Mesothelial cell of epicardium (in vitro differentiated cells): ENCODE measurements at places on chromosomes 13 and 19.

- DNase-seq = no peak
- H3K4me3 ChIP-seq = no peak overlapping the region
- H3K36me3 ChIP-seq = no peaks in the 10 kb centered on the region
- H3K27me3 ChIP-seq = no peaks in the 10 kb centered on the region
These were observed 4.2 kb upstream of the SPC24 start for GRCh38 chr19:11159598-11160439.

DNA sequence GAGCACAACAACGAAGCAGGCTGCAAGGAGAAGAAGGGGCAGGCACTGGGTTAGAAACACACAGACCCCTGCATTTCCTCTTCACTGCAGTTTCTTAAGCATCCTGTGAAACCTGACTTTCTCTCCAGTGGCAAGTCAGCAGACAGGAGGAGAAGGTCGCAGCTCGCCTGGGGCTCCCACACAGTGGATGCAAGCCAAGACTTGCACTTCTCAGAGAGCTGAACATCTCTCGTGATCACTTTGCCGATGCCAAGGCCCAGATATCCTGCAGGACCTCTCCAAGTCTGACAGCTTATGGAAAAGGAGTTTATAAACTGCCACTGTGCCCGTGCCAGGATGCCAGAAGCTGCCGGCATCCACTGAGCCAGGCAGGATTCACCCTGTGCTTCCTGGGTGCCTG lies 18.4 kb downstream of the TMEM272 start:
- H3K27ac ChIP-seq = peak overlapping the region; percentile 71
- no peak for DNase-seq
- H3K4me3 ChIP-seq = no peak overlapping the region

GRCh38 chr19:30547246-30547645 lies 175.1 kb downstream of the ZNF536 start:
- no peak overlapping the region for H3K4me3 ChIP-seq
- peaks cover 15% of the 10 kb centered on the region for H3K27me3 ChIP-seq
- H3K4me1 ChIP-seq = no peaks in the 10 kb centered on the region
- no peak for DNase-seq

DNA sequence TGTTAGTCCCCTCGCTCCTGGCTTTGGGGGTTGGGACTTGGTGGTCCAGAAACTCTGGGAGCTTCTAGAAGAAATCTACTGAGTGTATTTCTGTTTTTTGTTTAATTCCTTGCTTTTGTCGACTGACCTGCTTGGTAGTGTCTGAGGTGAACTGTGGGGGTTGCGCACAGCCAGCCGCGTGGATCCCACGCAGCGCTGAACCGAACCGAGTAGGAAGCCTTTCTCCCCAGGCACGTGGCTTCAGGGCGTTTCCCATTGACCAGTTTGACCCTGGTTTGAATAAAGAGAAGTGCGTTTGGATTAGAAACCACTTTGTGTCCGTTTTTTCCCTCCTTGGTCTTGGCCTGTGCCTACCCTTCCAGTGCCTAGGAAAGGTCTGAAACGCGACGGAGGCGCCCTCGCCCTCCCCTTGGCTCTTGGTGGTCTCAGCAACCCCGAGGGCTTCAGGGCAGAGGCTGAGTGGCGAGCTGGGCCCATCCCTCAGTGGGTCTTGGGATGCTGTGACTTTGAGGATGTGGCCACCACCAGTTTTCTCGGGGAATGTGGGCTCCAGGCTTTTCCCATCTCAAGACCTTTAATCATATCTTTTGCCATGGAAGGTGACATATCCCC lies 2.7 kb upstream of the RPS15 start:
- H3K27me3 ChIP-seq = no peaks in the 10 kb centered on the region
- no peak overlapping the region for H3K4me3 ChIP-seq
- H3K36me3 ChIP-seq = peaks cover 9% of the 10 kb centered on the region
- peak overlapping the region; percentile 69 for H3K27ac ChIP-seq
- H3K4me1 ChIP-seq = peaks cover 8% of the 10 kb centered on the region

DNA sequence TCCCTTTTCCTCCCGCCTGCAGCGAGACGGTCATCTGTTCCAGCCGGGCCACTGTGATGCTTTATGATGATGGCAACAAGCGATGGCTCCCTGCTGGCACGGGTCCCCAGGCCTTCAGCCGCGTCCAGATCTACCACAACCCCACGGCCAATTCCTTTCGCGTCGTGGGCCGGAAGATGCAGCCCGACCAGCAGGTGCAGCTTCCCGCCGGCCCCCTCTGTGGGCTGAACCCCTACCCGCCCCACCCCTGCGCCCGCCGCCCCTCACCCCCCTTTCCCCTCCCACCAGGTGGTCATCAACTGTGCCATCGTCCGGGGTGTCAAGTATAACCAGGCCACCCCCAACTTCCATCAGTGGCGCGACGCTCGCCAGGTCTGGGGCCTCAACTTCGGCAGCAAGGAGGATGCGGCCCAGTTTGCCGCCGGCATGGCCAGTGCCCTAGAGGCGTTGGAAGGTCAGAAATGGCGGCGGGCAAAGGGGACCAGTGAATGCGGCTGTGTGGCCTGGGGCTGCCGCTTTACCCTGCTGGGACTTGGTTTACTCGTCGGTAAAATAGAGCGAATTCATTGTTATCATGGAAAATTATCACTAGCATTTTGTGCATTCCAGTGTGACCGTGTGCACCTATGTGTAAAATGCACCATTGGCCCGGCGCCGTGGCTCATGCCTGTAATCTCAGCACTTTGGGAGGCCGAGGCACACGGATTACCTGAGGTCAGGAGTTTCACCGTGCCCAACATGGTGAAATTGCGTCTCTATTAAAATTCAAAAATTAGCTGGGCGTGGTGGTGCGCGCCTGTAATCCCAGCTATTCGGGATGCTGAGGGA lies 10.6 kb downstream of the VASP start:
- no peak overlapping the region for H3K4me3 ChIP-seq
- H3K27me3 ChIP-seq = no peaks in the 10 kb centered on the region
- H3K27ac ChIP-seq = no peak overlapping the region
- no peaks in the 10 kb centered on the region for H3K4me1 ChIP-seq
- H3K36me3 ChIP-seq = peaks cover 13% of the 10 kb centered on the region

DNA sequence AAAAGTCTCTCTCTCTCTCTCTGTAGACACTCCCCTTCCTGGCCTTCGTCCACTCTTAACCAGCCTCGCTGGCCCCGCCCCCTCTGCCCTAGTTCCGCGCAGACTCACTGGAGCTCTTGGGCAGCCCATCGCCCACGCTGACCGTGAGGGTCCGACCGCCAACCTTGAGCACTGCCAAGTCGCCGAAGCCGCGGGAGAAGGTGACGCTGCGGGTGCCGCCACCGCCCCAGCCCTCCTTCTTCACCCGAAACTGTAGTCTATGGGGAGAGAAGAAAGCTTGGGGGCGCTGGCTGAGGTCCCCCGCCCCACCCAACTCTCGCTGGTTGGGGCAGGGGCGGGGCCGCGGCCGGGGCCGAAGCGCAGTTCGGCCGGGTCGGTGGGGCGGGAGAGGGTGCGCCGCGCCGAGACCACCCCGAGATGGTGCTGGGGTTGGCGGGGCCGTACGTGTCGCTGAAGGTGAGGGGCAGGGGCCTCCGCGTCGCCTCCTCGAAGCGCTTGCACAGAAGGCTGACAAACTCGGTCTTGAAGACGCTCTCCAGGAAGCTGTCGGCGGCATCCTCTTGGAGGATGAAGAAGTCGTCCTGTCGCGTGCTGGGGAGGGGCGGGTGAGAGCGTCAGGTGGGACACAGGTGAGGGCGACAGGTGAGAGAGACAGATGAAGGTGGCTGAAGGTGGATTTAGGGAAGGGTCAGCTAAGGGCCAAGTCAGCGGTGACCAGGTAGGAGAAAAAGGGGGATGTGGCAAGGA lies 12.6 kb upstream of the ZNF414 start:
- peaks cover 8% of the 10 kb centered on the region for H3K4me1 ChIP-seq
- H3K36me3 ChIP-seq = peaks cover 10% of the 10 kb centered on the region
- peak overlapping the region; percentile 79 for H3K27ac ChIP-seq
- H3K4me3 ChIP-seq = no peak overlapping the region
- H3K27me3 ChIP-seq = no peaks in the 10 kb centered on the region
- peak; percentile 89 for DNase-seq

GRCh38 chr13:109090796-109091195 lies 461.4 kb downstream of the MYO16 start:
- no peaks in the 10 kb centered on the region for H3K36me3 ChIP-seq
- DNase-seq = no peak
- H3K4me3 ChIP-seq = no peak overlapping the region
- H3K27me3 ChIP-seq = peaks cover 20% of the 10 kb centered on the region
- H3K27ac ChIP-seq = no peak overlapping the region
- H3K4me1 ChIP-seq = peaks cover 2% of the 10 kb centered on the region

- H3K36me3 ChIP-seq = no peaks in the 10 kb centered on the region
- no peak overlapping the region for H3K4me3 ChIP-seq
- H3K27me3 ChIP-seq = no peaks in the 10 kb centered on the region
- H3K27ac ChIP-seq = no peak overlapping the region
- DNase-seq = no peak
- peaks cover 5% of the 10 kb centered on the region for H3K4me1 ChIP-seq
These were observed 236.9 kb downstream of the COL4A1 start for GRCh38 chr13:110070046-110070445.

DNA sequence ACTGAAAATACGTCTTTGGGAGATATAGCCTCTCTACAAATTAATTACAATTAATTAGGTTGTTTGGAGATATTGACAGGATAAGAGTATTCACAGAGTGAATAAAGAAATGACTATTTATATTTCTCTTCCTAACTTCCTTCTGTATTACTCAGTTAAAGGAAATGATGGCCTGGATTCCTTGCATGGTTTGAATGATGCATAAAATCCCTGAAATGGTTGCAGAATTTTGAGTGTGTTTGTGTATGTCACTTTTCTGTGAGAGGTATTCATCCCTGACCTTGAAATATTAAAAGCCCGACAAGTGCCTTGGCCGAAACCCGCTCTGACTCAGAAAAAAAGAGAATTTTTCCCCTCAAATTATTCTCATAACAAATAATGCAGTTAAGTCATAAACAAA lies 90.0 kb downstream of the PDS5B start:
- H3K27ac ChIP-seq = no peak overlapping the region
- no peaks in the 10 kb centered on the region for H3K4me1 ChIP-seq
- DNase-seq = no peak
- H3K36me3 ChIP-seq = peaks cover 64% of the 10 kb centered on the region

- DNase-seq = no peak
- H3K4me1 ChIP-seq = peaks cover 27% of the 10 kb centered on the region
- H3K27ac ChIP-seq = peak overlapping the region; percentile 100
- H3K27me3 ChIP-seq = no peaks in the 10 kb centered on the region
- peaks cover 25% of the 10 kb centered on the region for H3K36me3 ChIP-seq
These were observed 512 bp upstream of the ZNF93 start for GRCh38 chr19:19900139-19900728.

- no peaks in the 10 kb centered on the region for H3K27me3 ChIP-seq
- peaks cover 26% of the 10 kb centered on the region for H3K36me3 ChIP-seq
- peak overlapping the region; percentile 31 for H3K27ac ChIP-seq
- no peak for DNase-seq
These were observed 10.9 kb downstream of the MIR17HG start for GRCh38 chr13:91358387-91358782.

DNA sequence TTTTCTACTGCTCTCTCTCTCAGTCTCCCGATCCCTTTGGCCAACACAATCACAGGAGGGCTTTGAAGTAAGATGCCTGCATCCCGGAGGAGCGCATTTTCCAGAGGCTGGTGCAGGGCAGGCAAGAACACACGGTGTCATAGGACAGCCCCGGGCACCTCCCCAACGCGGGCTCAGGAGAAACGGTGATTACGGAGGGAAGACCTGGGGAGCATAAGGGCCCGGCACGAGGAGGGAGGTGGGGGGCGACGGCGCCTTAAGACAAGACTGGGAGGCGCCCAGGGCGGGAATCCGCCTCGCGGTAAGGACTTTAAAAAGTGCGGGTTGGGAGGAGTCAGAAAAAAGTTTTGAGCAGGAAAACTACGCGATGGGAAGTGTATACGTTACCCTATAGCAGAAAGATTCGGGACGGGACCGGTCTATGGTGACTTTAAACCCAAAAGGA lies 18.7 kb upstream of the ZNF888 start:
- H3K27ac ChIP-seq = peak overlapping the region; percentile 95
- peaks cover 6% of the 10 kb centered on the region for H3K36me3 ChIP-seq
- DNase-seq = no peak
- no peaks in the 10 kb centered on the region for H3K27me3 ChIP-seq

DNA sequence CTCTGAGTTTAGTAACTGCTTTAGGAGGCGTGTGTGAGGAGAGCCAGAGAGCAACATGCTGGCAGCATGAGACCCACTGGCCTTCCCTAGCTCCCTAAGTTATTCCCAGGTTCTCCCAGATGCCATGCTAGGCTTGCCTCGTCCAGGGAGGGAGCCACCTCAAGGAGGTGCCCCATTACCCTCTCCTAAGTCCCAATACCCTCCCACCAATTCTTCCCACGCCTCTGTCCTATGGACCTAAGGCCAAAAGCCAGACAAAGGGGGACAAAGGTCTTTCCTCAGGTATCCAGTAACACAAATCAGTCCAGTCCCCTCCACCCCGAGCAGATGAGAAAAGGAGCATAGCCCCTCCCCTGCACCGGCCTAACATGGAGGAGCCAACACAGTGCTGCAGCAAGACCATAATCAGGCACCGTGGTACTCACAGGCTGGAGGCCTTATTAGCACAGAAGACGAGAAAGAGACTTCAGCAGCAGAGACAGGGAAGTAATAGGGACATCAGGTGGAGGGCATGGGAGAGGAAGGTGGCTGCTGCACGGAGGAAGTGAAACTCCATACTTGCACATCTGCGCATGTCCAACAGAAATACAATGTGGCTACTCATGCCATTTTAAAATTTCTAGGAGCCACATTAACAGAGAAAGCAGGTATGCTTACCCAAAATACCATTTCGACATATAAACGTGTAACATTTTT lies 46.3 kb downstream of the BRD4 start:
- H3K4me3 ChIP-seq = no peak overlapping the region
- H3K27me3 ChIP-seq = no peaks in the 10 kb centered on the region
- no peaks in the 10 kb centered on the region for H3K36me3 ChIP-seq
- no peak for DNase-seq

DNA sequence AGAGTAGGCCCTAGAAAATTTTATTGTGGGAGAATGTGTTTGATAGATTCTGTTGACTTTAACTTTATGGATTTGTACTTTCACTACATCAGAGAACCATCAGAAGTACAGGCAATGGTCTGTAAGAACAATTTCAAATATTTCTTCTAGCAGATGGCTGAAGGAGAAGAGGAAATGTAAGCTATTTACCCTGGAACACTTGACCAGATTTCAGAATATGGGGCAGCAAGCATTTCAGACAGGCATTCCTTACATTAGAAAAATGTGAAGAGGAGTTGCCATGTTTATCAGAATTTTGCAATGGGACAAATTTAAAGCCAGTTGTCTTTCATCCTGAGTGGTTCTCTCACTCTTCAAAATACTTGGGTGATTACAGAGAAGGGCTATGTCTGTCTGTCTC lies 7.5 kb downstream of the FRY start:
- no peak for DNase-seq
- H3K36me3 ChIP-seq = no peaks in the 10 kb centered on the region
- peak overlapping the region; percentile 43 for H3K27ac ChIP-seq
- no peaks in the 10 kb centered on the region for H3K27me3 ChIP-seq
- peaks cover 38% of the 10 kb centered on the region for H3K4me1 ChIP-seq

GRCh38 chr13:112963641-112964040 lies 5.4 kb upstream of the MCF2L start:
- no peak for DNase-seq
- peaks cover 2% of the 10 kb centered on the region for H3K4me1 ChIP-seq
- H3K36me3 ChIP-seq = no peaks in the 10 kb centered on the region
- no peak overlapping the region for H3K27ac ChIP-seq
- H3K4me3 ChIP-seq = no peak overlapping the region
